ENCODE measurements at places on chromosomes 11 and 22.

- no peak overlapping the region for H3K27ac ChIP-seq
- DNase-seq: no peak
- H3K4me1 ChIP-seq: no peaks in the 10 kb centered on the region
- H3K4me3 ChIP-seq: no peak overlapping the region
These were observed 694.7 kb downstream of the NTM start for GRCh38 chr11:132064987-132065620.

DNA sequence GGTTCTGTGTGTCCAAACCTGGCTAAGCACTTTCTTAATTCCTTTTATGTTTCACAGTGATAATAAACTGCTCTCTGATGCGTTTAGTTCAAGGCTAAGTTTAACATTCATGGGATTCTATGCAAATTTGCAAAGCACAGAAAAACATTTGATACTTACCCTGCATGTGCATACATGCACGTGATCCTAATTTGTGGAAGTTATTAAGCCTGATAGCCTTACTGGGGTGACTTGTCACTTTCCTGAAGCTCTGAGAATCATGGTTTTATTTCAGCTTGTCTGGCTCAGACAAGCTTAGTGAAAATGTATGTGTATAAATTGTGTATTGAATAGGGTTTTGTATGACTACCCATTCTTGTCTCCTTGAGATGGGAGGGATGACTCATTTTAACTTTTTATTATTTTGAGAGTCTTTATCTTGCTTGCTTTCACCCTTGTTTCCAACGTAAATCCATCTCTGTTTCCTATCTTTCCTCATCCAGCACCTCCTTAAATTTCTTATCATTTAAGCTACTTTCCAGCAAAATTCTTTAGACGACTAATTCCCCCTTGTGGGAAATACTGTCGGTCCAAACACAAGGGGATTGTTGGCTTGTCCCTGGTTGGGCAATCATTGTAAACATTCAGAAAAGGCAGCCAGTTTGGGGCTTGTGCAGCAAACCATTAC is 167.1 kb downstream of the C11orf91 start:
- H3K36me3 ChIP-seq: no peaks in the 10 kb centered on the region
- no peak overlapping the region for H3K4me3 ChIP-seq
- peaks cover 1% of the 10 kb centered on the region for H3K4me1 ChIP-seq
- DNase-seq: no peak

DNA sequence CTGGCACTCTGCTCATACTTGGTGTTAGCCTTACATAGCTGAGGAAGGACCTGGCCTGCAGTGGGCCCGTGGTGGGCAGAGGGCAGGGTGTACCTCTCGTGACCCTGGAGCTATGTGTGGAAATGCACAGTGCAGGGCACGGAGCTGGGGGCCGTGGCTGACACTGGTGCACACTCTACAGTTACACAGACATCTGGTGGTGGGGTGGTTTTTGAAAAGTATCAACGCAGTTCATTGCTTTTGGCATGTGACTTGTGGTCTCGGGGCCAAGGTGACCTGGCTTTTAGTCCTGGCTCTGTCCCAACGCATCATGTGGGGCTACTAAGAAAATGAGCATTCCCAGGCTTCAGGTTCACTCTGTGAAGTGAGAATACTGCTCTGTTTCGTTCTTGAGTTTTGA is 553.6 kb downstream of the NTM start:
- peaks cover 7% of the 10 kb centered on the region for H3K4me1 ChIP-seq
- H3K36me3 ChIP-seq: no peaks in the 10 kb centered on the region
- no peaks in the 10 kb centered on the region for H3K27me3 ChIP-seq

- DNase-seq: no peak
- H3K4me1 ChIP-seq: no peaks in the 10 kb centered on the region
- no peak overlapping the region for H3K27ac ChIP-seq
- peaks cover 3% of the 10 kb centered on the region for H3K27me3 ChIP-seq
- H3K4me3 ChIP-seq: no peak overlapping the region
These were observed 32.1 kb upstream of the CD81 start for GRCh38 chr11:2345050-2345449.

DNA sequence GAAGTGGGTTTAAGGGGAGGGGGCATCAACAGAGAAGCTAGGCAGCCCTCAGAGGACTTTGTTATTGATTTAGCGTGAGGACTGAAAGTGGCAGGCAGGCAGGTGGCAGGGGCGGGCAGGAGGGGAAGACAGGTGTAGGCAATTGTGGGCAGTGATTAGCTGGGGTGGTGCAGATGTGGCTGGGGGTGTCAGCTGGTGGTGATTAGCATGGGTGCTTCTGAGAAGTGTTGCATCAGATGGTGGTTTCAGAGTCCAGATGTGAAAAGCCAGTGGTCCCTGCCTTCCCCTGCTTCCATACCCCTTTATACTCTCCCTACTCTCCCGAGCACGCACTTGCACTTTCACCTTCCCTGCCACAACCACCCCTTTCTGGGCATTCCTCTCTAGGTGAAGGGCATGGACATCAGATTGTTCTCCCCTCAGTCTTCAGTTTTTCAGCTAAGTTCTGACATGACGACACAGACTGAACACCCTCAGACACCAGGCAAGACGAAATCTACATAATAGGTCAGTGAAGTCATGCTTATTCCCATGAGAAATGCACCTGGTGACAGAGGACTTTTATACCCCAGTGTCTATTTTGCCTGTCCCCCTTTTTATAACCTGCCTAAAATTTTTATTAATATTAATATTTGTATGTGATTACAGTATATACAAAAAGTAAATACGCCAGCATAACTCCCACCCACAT is 435.7 kb upstream of the CADM1 start:
- DNase-seq: no peak
- H3K36me3 ChIP-seq: no peaks in the 10 kb centered on the region
- H3K27me3 ChIP-seq: peaks cover 2% of the 10 kb centered on the region
- H3K27ac ChIP-seq: no peak overlapping the region

DNA sequence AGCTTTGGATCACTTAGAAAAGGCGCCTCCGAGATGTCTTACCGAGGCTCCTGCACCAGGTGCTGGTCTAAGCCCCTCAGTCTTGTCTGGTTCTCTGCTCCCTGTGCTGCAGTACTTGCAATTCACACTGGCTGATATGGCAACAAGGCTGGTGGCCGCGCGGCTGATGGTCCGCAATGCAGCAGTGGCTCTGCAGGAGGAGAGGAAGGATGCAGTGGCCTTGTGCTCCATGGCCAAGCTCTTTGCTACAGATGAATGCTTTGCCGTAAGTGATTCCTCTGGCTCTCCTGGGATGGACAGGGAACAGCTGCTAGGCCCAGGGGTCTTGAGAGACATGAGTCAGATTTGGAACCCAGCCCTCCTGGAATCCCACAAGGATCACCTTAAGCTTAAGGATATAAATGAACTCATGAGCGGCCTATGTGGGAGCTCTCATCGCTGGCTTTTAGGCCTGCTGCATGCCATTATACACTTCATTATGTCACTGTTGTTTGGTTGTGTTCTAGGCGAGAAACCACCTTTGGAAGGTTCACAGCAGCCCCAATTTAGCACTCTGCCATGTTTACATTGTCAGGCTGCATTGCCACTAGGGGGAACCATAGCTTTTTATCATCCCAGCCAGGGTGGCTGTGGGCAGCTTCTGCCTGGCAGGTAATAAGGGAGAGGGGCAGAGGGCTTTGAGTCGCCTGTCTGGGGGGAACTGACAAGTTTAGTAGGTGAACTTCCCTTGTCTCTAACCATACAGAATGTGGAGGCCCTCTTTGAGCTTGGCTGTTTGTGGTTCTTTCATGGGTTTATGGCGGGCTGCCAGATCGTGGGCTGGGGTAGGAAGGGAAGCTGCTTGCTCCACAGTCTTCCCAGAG is 8.5 kb downstream of the ACAD8 start:
- H3K36me3 ChIP-seq: peaks cover 22% of the 10 kb centered on the region
- H3K4me1 ChIP-seq: no peaks in the 10 kb centered on the region
- no peak overlapping the region for H3K27ac ChIP-seq

DNA sequence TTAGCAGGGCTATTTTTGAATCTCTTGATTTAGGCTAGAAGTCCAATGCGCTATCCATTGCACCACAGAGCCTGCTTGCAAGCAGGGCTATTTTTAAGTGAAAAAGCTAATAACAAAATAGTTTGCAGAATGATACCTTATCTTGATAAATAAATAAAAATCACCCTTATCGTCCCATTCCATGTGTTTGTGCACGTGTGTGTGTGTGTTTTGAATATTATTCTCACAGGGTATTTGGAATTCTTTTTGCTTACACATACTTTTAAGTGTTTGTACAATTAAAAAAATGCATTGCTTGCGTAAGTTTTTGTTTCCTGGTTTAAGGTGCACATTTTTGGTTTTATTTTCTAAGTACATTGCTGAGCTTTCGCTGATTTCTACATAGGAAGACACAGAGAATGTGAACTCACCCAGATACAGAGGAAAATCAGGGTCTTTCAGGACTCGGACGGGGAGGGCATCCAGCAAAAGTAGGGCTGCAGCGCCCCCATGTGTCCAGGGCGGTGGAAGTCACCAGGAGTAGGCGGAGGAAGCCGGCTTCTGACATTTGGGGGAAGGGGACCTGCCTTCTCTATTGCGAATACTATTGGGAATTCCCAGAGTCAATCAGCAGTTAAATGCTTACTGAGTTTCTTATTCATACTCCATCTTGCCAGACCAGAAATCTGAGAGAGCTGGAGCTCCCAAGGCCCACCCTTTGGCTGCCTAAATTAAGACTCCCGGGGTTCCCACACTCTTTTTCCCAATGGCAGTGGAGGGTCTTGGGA is 27.3 kb downstream of the SLC1A2 start:
- no peaks in the 10 kb centered on the region for H3K36me3 ChIP-seq
- peak overlapping the region; percentile 22 for H3K27ac ChIP-seq
- H3K27me3 ChIP-seq: no peaks in the 10 kb centered on the region
- H3K4me3 ChIP-seq: no peak overlapping the region
- H3K4me1 ChIP-seq: peaks cover 7% of the 10 kb centered on the region

DNA sequence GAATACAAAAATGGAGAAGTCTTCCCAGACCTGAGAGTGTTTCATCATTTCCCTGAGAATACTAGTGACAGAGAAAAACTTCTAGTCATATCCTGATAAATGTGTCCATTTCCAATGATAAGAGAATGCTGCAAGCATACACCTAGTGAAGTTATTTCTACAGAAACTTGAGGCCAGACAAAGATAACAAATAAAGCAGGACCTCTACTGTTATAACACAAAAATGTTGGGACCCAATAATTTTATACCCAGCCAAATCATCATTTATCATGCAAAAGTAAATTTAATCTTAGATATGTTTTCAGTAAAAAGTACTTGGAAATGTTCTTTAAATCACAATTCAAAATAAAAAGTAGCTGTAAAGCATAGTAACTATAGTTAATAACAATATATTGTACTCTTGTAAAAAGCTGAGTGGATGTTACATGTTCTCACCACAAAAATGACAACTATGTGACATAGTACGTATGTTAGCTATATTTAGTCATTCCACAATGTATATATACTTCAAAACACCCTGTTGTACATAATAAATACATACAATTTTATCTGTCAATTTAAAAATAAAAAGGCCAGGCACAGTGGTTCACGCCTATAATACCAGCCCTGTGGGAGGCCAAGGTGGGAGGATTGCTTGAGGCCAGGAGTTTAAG is 12.6 kb downstream of the RRAS2 start:
- no peaks in the 10 kb centered on the region for H3K36me3 ChIP-seq
- H3K27ac ChIP-seq: no peak overlapping the region
- no peak overlapping the region for H3K4me3 ChIP-seq
- no peak for DNase-seq

- H3K27me3 ChIP-seq: peaks cover 24% of the 10 kb centered on the region
- no peak overlapping the region for H3K27ac ChIP-seq
- H3K4me3 ChIP-seq: no peak overlapping the region
These were observed 2.7 kb downstream of the RAB3IL1 start for GRCh38 chr11:61914471-61915171.

DNA sequence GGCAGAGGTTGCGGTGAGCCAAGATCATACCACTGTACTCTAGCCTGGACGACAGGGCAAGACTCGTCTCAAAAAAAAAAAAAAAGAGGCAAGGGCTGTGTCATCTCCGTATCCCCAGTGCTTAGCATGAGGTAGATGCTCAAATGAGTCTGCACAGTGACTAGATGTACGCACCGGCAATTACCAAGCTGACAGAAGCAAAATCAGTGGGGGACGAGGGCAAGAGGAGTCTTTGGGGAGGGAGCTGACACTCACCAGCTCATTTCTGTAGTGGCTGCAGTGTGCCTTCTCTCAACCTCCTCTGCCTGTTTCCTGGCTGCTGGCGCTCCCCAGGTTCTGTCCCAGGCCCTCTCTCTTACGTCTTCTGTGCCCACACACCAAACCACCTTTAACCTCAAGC is 69.9 kb downstream of the PACSIN2 start:
- H3K4me3 ChIP-seq: no peak overlapping the region
- H3K4me1 ChIP-seq: peaks cover 41% of the 10 kb centered on the region
- no peak overlapping the region for H3K27ac ChIP-seq
- peaks cover 16% of the 10 kb centered on the region for H3K36me3 ChIP-seq
- DNase-seq: no peak
- no peaks in the 10 kb centered on the region for H3K27me3 ChIP-seq

DNA sequence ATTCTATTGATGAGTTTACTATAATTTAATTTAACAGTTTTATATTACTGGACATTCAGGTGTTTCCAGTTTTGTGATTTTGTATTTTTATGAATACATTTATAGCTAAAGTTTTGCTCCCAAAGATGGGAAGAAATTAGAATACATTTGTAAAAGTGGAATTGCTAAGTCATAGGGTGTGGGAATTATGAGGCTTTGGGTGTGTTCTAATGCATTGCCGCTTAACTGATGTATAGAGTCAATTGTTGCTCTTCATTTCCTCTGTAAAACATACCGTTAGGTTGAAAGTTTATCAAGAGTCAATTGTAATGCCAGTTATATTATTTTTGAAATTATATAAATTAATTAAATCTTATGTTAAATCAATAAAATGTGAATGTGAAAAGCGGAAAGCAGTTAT is 16.2 kb downstream of the PAAF1 start:
- H3K27me3 ChIP-seq: no peaks in the 10 kb centered on the region
- no peaks in the 10 kb centered on the region for H3K4me1 ChIP-seq
- DNase-seq: no peak
- no peak overlapping the region for H3K27ac ChIP-seq
- peaks cover 14% of the 10 kb centered on the region for H3K36me3 ChIP-seq
- no peak overlapping the region for H3K4me3 ChIP-seq

DNA sequence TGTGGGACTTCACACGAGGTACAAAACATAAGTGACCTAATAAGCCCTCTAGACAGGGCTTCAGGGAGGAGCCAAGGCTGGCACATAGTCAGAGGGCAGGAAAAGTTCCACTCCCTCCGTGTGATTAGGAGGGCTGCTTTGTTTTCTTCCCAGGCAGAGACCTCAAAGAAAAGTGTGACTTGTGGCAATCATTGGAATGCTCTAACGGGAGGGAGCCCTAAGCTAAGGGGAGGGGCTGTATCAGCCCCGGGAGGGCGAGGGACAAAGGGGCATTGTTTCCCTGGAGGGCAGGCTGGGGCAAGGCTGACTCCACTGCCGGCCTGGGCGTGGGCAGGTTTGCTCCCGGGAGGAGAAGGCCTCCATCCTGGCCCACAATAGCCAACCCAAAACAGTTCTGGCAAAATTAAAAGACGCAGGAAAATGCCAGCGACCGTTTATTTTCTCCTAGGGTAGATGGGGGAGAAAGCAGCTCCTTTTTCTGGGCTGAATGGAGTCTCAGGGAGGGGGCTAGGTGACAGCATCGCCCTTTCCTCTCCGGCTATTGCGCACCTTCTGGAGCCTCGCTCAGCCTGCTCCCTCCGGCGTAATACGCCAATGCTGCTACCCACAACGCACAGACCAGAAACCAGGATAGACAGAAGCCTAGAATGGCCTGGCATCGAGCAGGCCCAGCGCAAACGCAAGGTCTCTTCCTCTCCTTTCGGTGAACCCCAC is 60.2 kb downstream of the ENDOD1 start:
- H3K4me1 ChIP-seq: peaks cover 11% of the 10 kb centered on the region
- no peaks in the 10 kb centered on the region for H3K36me3 ChIP-seq
- DNase-seq: peak; percentile 79
- peak overlapping the region; percentile 35 for H3K27ac ChIP-seq
- no peaks in the 10 kb centered on the region for H3K27me3 ChIP-seq
- H3K4me3 ChIP-seq: peak overlapping the region; percentile 78

Measured in neuronal stem cell (in vitro differentiated cells).